NCI-H1048 (cell line): ENCODE measurements at places on chromosomes 16 and 17.

DNA sequence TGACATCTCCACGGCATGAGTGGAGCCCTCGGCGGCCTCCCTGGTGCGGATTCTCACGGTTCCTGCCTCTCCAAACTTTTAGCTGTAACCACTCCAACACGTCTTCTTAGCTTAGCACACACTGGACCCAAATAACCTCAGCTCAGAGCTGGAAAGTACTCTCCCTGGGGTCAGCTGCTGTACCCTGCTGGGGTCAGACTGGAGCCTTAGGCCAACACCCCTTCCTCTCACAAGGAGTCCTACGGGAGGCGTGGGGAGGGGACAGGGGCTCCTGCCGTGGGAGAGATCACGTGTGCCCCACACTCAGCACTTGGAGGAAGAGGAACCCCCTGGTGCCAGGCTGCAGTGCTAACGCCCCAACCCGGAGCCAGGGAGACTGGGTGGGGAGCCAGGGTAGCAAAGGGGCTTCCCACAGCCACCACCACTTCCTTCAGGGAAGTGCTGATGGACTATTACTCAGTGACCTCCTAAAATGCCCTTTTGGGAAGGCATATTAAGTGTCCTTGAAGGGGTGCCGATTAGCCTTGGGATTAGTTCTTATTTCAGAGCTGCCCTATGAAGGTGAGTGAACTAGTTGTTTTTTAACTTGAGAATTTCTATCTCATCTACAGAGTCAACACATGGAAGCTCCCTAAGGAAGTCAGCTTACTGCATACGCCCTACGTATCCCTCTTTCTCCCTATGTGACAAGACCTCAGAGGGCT lies 124.0 kb downstream of the HIC1 start:
- no peak for DNase-seq

DNA sequence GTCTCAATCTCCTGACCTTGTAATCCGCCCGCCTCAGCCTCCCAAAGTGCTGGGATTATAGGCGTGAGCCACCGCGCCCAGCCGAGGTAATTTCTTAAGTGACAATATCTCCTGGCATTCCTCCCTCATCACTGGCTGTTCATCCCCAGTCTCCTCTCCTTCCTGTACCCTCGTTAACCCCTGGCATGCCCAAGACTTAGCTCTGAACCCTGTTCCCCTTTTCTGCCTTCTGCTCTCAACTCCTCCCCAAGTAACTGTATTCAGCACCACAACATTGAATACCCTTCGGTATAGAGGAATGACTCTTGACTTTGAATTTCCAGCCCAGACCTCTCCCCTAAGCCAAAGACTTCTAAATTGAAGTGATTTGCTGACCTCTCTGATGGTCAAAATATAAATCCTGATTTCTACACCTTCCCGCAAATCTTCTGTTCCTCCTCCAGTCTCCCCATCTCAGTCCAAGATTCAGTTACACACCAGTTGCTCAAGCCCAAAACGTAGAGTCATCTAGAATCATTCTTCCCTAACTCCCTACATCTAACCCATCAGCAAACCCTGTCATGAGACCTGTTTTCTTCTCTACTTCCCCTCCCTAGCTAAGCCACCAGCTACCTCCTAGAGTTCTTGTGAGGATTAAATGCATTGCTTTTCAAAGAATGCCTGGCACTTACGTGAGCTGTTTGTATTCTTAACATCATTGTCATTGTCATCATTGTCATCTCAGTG lies 14.8 kb downstream of the PMP22 start:
- no peak for DNase-seq

GRCh38 chr16:80671281-80671849 lies 130.6 kb downstream of the DYNLRB2 start:
- no peak for DNase-seq

- no peak for DNase-seq
Measured at GRCh38 chr16:75323933-75324332, 72.5 kb upstream of the BCAR1 start.

DNA sequence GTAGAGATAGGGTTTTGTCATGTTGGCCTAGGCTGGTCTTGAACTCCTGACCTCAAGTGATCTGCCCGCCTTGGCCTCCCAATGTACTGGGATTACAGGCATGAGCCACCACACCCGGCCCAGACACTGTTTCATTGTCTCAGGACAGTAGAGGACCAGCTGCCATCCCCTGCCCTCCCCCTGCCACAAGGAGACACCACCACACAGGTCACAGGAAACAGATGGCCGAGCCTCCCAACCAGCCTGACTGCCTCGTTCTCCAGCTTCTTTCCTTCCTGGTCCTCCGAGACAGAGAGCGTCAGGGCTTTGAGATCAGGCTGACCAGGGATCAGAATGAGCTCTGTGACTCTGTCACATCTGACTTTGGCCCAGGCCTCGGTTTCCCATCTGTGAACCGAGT lies 20.8 kb upstream of the RNPS1 start:
- DNase-seq, result no peak

DNA sequence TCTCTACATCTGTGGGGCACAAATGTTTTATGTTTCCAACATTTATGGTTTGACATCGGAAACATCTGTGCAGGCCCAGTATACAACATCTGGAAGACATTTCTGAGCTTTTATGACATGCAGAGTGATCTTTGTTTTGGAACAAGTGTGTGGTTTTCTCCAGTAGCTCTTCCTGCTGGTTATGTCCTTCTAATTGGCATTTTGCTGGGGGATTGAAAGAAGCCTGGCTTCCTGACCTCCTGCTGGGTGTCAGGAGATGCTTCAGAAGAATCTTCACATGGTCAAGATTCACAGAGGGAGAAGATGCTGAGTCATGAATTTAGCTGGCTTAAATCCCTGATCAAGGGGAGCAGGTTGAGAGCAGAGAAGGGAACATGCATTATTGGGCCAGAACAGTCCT lies 279.5 kb upstream of the MYOCD start:
- no peak for DNase-seq

- no peak for DNase-seq
Measured at GRCh38 chr17:1785930-1786329, 24.1 kb downstream of the SERPINF1 start.

DNA sequence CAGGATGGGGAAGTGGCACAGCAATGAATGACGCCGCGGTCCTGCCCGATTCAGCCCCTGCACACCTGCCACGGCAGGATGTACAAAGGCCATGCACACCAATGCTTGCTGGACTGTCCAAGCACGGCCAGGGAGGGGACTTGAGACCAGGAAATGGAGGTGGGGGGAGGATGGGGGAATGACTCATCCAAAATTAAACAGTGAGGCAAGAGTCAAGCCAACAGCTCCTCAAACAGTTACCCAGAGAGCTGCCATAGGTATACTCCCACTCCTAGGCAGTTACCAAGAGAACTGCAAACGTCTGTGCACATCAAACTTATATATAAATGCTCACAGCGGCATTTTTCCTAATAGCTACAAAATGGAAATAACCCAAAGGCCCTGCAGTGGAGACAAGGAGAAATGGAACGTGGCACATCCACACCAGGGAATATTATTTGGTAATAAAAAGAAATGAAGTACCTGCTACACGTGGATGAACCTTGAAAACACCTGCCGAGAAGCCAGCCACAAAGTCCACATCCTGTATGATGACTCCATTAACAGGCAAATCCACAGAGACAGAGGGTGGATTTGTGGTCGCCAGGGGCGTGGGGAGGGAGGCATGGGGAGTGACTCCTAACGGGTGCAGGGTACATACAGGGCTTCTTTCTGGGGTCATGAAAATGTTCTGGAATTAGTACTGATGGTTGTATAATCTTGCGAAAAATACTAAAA lies 54.1 kb downstream of the VAC14 start:
- no peak for DNase-seq

DNA sequence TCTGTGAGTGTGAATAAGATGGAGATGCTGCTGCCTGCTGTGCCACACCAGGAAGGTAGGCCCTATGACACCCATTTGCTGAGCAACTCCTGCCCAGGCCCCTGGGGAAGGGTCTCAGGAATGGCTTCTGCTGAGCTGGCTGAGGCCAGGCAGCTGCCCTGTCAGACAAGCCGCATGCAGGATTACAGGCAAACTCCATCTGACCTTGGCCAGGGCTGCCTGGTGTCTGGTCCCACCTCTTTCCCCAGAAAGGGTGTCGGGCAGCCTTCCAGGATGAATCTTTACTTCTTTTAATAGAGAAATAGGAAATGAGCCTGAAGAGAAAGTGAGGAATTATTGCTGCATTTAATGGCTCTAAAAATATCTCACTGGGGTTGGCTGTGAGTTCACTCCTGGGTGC lies 182.5 kb downstream of the IRX5 start:
- DNase-seq, result no peak

DNA sequence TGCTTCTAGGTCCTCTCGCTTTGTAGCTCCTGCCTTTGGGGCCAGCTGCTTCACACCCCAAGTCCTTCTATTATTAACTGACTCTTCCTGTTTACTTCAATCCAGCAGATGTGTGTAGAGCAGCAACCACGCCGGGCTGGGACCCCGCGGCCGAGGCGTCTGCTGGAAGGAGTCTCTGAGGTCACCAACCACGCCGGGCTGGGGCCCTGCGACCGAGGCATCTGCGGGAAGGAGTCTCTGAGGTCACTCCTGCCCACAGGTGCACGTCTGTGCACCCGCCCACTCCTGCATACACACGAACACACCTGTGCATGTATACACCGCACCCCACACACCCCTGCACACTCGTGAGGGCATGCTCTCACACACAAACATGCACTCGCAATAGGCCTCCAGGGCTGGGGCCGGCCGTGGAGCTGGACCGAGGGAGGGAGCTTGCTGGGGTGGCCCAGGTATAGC lies 7.8 kb upstream of the TEX19 start:
- DNase-seq, result no peak

DNA sequence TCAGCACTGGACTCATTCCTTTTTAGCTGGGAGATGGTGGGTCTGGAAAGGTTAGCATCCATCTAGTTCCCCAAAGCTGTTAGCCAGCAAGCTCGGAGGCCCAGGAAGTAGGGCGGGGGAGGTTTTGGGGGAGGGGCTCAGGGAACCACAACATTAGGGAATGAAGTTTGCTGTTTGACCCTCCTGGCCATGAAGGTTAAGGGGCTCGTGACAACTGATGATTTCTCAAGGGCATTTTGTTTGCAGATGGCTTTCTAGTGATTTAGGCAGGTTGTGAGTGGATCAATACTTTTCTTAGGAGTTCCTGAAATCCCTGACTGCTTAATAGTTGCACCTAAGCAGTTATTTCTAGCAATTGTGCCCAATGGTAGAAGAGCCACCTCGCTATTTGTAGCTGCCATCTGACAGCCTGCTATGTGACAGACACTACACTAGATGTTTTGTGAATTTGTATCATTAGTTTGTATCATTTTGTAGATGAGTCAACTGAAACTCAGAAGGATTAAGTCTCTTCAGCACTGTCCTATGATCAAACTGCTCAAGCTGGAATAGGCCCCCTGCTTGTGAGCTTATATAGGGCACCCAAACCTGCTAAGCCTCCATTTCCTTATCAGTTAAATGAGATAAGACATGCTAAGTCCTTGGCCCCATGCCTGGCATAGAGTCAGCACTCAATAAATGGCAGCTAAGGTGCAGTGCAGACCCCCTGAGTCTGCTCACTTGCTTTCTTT lies 146.4 kb downstream of the IRX3 start:
- no peak for DNase-seq

- DNase-seq, result no peak
Measured at GRCh38 chr17:76405967-76406647, 21.7 kb downstream of the SPHK1 start.

DNA sequence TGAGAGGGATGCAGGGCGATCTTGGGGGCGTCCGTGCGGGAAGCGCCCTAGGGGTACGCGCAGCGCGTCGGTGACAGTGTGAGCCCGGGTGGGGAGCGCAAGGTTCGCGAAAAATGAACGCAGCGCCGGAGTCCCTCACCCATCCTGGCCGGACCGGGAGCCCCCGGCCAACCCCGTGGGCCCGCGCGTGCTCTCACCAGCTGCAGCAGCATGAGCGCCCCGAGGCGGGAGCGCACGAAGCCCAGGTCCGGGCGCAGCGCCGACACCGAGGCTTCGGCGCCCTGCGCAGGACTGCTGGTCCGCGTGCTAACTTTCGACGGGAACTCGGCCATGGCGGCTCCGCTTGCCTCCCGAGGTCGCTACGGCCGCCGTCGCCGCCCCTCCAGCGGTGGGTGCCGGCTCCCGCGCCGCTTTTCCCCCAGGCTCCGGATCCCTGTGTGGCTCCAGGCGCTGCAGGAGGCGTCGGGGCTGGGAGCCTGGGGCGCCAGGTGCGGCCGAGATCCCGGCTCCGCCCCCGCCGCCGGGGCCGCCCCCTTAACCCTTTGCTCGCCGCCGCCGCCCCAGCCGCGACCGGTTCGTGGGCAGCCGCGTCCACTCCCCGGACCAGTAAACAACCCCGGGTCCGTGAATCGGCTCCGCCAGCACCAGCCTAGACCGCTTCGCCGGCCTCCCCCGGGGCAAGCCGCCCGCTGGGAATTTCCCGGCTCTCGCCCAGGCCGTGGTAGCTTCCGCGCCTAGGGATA lies at the start of gene PLLP:
Gene PLLP, minus strand, starts transcription at position 464 of the 743 bp plus-strand sequence. Its CDS starts 132 bp downstream, at position 332.
- DNase-seq, result no peak

DNA sequence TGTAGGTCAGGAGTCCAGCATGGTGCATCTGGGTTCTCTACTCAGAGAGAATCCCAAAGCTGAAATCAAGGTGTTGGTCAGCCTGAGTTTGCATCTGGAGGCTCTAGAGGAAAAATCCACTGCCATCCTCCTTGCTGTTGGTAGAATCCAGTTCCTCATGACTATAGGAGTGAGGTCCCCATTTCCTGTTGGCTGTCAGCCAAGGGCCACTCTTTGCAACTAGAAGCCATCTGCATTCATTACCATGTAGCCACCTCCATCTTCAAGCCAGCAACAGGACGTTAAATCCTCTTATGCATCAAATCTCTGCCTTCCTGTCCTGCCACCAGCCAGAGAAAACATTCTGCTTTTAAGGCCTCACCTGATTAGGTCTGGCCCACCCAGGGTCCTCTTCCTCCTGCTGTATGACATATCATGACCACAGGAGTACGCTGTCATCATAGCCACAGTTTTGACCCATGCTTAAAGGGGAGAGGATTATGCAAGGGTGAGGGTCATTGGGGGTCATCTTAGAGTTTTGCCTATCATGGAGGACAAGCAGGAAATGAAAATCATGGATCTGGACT lies 40.5 kb downstream of the DNAH9 start:
- DNase-seq, result no peak

DNA sequence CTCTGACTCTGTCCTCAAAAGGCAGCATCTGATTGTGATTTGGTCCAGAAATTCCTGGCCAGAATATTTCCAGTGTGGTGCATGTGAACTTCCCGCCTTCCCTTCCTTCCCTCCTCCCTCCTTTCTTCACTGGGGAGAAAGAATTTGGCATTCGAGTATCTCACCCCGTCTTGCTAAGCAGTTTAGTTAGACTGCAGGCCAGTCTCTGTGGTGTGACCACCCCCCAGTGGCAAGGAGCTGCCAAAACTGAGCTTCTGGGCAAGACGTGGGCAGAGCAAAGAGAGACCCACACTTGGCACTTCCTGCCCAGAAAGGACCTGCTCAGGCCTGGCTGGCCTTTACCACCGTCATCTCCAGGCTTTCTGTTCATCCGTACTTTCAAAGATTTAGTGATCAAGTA lies 36.4 kb downstream of the SNX20 start:
- DNase-seq, result no peak

GRCh38 chr17:1626333-1626732 lies 2.3 kb downstream of the SLC43A2 start:
- DNase-seq, result no peak

DNA sequence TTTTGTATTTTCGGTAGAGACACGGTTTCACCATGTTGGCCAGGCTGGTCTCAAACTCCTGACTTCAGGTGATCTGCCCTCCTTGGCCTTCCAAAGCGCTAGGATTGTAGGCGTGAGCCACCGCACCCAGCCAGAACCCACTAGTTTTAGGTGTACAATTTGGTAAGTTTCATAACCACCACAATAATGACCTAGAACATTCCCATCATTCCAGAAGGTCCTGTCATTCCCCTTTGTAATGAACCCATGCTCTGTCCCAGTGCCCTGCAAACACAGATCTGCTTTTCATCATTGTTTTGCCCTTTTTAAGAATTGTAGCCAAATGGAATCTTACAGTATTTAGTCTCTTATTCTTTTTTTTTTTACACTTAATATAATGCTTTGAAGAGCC lies 35.6 kb upstream of the IRF8 start:
- no peak for DNase-seq
